NCI-H524 (cell line): ENCODE measurements at places on chromosomes 16 and 17.
A peak's percentile ranks its signal among the peaks of the same experiment; 100 is the strongest.

- DNase-seq, result peak; percentile 57
These were observed 5.3 kb upstream of the WWOX start for GRCh38 chr16:78094166-78094565.

DNA sequence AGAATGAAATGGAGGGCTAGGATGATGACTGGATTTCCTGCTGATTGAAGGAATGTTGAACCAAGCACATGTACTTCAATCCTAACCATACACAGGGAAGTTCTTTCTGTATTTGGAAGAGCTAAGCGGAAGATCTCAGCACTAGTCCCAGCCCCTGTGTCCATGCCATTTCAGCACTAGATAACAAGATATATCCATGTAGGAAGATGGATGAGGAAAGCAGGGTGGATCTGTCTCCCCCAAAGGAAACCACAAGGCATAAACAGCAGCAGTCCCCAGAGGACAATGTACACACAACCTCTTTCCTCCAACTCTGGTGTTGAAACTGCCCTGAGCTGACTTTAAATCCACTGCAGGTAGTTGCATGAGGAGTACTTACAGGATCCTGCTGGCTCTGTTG lies 75.1 kb downstream of the GRIN2A start:
- no peak for DNase-seq

GRCh38 chr16:82439678-82440293 lies 187.0 kb upstream of the CDH13 start:
- DNase-seq, result no peak

- DNase-seq, result no peak
These were observed 25.3 kb downstream of the FAM117A start for GRCh38 chr17:49738456-49739163.

DNA sequence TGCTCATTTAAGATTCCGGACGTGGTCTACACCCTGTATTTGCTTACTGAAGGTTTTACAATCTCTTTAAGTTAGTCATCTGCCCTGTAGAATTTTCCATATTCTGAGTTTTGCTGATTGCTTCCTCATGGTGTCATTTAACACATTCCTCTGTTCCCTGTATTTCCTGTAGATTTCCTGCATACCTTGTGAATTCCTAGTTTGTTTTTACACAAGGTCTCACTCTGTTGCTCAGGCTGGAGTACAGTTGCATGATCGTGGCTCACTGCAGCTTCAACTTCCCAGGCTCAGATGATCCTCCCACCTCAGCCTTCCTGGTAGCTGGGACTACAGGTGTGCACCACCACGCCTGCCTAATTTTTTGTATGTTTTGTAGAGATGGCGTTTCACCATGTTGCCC lies 66.8 kb downstream of the CMIP start:
- no peak for DNase-seq

DNA sequence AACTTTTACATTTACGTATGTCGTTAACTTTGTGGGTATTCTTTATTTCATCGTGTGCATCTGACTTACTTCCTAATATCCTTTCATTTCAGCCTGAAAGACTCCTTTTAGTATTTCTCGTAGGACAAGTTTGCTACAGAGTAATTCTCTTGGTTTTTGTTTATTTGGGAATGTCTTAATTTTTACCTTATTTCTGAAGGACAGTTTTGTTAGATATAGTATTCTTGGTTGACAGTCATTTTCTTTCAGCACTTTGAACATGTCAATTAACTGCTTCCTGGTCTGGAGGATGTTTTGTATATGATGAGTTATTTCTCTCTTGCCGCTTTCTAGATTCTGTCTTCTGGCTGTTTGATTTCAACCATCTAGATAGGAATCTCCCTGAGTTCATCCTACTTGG lies 109.2 kb upstream of the NACA2 start:
- DNase-seq, result no peak

DNA sequence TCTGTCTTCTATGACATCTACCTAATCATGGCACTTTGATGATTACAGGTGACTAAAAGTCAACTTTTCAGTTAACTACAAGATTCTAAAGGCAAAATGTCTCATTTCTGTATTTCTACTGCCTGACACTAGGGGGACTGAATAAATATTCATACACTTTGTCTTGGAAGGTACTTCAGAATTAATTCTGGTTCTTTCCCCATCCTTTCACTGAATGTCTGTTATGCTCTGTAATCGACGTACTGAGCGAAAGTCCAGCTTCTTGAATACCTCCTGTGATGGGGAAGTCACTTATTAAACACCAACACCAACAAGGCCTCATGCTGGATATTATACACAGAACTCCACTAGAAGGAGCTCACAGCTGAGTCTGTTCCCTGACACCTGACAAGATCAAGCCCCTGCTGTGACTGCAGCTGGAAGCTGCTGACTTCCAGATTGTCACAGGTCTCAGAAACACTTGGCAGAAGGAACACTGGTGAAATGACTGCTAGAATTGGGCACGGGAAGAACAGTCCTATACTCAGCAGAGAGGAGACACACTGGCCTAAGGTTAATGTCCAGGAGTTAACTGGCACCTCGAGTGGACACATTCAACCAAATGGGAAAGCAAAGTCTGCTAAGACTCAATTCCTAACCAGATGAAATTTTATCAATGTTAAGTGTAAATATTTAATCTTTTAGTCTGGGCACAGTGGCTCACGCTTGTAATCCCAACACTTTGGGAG lies 31.9 kb downstream of the CMC2 start:
- peak; percentile 70 for DNase-seq

DNA sequence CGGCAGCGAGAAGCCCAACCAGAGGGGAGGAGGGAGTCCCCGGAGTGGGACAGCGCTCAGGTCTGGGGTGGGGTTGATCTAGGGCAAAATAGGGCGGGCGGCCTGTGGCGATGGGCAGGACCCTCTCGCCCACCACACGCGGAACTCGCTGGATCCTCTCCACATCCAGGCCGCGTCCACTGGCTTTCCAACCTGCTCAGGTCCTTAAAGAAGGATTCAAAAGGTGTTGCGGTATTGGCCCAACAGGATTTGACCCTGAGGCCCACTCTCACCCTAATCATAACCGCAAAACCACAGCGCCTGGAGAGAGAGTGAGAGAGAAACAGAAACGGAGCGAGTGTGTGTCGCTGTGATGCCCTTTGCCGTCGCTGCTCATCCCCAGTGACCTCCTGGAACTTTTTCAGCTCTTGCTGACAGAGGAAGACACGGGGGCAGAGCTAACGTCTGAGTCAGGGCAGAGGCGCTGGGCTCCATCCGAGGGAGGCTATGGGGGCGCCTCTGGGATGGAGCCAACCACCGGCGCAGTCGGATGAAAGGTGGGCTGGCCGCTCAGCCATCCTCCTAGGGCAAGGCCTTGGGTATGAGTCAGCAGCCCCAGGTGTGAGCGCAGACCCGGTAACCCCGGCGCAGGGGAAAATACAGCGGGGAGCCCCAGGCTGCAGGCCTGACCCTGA lies 16.7 kb upstream of the OR1F1 start:
- peak; percentile 29 for DNase-seq

DNA sequence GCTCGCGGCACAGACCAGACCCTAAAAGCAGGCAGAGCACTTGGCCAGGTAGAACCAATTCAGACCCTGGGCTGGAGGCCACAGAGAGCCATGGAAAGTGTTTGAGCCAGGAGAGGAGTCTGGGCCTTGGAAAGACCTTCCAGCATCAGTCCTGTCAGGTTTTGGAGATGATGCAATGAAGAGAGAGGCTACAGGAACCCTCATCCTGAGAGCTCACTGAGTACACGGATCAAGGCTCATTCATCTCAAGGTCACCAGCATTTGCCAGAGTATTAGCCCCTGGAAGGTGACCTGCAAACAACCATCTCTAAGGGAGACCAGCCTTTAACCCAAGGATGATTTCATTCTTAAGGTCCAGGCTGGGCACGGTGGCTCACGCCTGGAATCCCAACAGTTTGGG lies 27.8 kb downstream of the TLE7 start:
- no peak for DNase-seq

GRCh38 chr17:66715745-66716156 lies 119.2 kb upstream of the CACNG5 start:
- peak; percentile 85 for DNase-seq

DNA sequence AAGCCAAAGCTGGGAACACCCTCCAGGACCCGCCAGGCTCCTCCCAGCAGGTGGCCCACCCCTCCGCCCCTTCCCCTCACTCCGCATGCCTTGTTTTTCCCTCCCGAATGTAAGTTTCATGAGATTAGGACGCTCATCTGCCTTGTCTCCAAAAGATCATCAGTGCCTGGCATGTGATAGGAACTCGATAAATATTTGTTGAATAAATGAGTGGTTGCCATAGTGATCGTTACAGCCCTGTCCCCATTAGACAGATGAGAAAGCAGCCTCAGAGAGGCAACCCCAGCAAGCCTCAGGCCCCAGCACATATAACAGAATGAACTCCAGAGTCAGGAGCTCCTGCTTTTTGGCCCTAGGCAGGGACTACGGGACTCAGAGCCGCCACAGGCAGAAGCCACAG lies 5.0 kb downstream of the CAMKK1 start:
- no peak for DNase-seq

DNA sequence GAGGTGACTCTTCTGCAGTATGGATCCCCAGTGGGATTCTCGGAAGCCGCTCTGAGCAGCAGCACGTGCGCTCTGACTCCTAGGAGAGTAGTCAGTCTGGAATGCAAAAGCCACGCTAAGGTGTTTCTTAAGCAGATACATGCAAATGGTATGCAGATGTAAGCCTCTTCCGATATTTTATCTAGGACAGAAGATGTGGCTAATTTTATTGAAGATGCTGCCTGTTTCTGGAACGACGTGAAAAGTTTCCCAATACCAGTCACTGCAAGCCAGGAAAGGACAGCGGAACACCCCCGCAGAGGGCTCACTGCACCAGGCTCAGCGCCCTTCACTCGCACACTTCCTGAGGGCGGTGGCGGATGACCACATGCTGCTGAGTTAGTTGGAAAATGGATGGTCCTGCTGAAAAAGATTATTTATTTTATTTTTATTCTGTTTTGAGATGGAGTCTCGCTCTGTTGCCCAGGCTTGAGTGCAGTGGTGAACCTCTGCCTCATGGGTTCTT lies 10.1 kb downstream of the FADS6 start:
- DNase-seq, result no peak

DNA sequence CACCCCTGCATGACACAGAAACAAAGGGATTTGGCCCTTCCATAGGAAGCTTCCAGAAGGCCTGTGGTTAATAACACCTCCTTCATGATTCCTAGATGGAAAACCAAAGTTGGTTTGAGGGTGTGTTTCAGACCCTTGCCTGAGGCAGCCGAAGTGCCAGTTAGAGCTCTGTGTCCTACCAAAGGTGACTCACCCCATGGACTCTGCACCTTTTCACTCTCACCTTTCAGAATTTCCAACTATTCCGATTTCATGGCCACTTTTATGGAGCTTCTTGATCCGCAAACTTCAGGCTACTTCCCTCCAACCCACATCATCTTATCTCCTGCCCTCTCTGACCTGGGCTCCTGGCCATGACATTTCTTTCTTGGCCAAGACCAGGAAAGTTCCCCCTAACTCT lies 49.2 kb downstream of the MEOX1 start:
- no peak for DNase-seq

GRCh38 chr17:73654241-73654640 lies 10.0 kb upstream of the SDK2 start:
- no peak for DNase-seq

DNA sequence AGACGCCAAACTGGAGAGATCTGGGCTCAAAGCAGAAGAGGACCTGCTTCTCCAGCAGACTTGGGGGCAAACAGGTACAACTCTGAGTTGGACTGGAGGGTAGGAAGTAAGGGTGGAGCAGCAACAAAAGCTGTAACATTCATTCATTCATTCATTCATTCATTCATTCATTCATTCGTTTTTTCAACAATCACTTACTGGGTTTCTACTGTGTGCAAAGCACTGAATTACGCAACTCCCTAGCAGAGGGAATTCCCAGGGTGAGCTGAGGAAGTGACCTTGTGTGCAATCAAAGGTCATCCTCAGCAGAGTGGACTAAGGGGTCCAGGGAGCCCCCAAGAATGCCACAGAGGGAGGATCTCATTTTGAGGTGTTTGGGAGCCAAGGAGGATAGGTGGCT lies 231.1 kb upstream of the SDK2 start:
- DNase-seq, result no peak

GRCh38 chr16:86314402-86315025 lies 195.8 kb upstream of the FOXF1 start:
- no peak for DNase-seq
